ENCODE measurements at places on chromosomes 5 and 9.
A peak's percentile ranks its signal among the peaks of the same experiment; 100 is the strongest.

- DNase-seq: no peak
Observed at GRCh38 chr9:34386656-34387055, 10.0 kb upstream of the MYORG start.

- peak; percentile 78 for DNase-seq
Observed at GRCh38 chr9:134644725-134645606, 3.4 kb downstream of the COL5A1 start.

GRCh38 chr5:10710513-10711128 lies 50.4 kb downstream of the DAP start:
- DNase-seq: no peak

- no peak for DNase-seq
Observed at GRCh38 chr9:136784997-136785361, 6.2 kb upstream of the TMEM141 start.

DNA sequence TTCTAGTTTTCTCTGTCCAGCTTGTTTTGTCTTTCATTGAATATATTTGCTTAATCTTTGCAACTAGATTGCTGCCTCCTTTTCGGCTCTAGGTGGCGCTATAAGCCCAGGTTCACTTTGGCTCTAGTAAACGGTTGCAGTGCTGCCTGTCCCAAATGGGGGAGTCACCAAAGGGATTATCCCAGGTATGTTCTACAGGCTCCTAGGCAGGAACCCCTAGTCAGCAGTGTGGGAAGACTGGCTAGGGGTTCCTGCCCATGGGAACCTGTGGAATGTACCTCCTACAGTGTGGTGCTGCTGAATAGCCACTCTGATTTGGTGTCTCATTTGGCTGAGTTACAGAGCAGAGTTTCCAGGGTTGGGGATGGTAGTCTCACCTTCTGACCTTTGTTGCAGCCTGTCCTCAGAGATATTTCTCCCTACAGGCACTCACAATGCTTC lies 85.2 kb downstream of the ARSB start:
- no peak for DNase-seq

Measured in left cardiac atrium (tissue), 4 donors.